ENCODE measurements at places on chromosomes 1 and 21. TPM values are rescaled to one million over a fixed set of nuclear protein-coding genes. Genes with fewer than 3 reads are reported as not detected.

CNIH3 gene
- 3.1 TPM for polyA plus RNA-seq

RGS4 gene
- polyA plus RNA-seq = 4.1 TPM

IFI6 gene
- polyA plus RNA-seq = 95.2 TPM

DNA sequence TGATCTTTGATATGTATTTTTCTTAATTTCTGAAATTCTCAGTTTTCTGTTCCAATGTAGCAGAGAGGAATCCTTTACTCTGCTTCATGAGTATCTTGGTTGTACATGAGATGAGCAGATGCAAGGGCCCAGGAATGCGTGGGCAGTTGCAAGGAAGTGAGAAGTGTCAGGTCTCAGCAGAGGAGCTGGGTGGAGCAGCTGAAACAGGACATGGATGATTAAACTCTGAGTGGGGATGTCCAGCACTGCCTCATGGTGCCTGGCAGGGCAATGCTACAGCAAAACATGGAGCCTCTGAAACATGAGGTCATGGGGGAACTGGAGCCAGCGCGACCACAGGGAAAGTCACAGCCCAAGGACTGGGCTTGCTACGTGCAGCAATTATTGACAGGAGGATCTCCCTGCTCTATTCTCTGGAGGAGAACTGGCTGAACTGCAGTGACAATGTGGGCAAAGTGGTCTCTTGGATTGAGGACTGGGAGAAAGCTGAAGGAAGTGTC is 48.4 kb downstream of the COLGALT2 start:
- peak; percentile 21 for DNase-seq
- H3K36me3 ChIP-seq = no peaks in the 10 kb centered on the region
- no peaks in the 10 kb centered on the region for H3K4me1 ChIP-seq
- no peak overlapping the region for H3K4me3 ChIP-seq
- H3K27ac ChIP-seq = no peak overlapping the region

GRCh38 chr21:34511787-34512455 is at the start of gene KCNE1:
TSS of gene KCNE1 (minus strand) at chr21:34512210. CDS start at chr21:34449634, 62,576 bp downstream.
- no peak for DNase-seq
- peaks cover 14% of the 10 kb centered on the region for H3K36me3 ChIP-seq
- H3K27me3 ChIP-seq = no peaks in the 10 kb centered on the region
- peak within 1 kb of the TSS; percentile 65 for H3K27ac ChIP-seq

Measured in stomach (tissue), 19 donors.